ENCODE measurements at places on chromosomes 3 and 15. TPM values are rescaled to one million over a fixed set of nuclear protein-coding genes. Genes with fewer than 3 reads are reported as not detected.

GRCh38 chr3:151227266-151227806 lies 24.3 kb upstream of the GPR171 start:
- DNase-seq: no peak

- DNase-seq: no peak
These were observed 44.1 kb downstream of the CHST2 start for GRCh38 chr3:143163562-143164100.

- DNase-seq: no peak
These were observed 161.9 kb upstream of the TNIK start for GRCh38 chr3:171622126-171622525.

DNA sequence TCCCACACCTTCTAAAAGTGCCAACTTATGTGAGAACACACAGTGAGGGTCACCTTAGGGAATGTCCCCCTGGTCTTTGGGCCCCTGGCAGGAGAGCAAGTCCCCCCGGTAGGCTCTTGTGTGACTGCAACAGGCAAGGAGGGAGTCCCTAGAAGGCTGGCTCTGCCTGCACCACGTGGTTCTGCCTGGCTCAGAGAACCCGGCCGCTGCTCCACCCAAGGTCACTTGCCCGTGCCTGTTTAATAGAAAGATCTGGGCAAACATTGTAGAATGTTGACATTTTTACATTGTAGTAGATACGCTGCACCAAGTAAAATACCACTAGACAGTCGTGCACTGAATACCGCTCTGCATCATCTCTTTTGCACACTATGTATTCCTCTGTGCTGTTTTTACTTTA lies 21.9 kb downstream of the GABRA5 start:
- DNase-seq: no peak

- DNase-seq: no peak
These were observed 613.4 kb downstream of the NLGN1 start for GRCh38 chr3:174010907-174011306.

DNA sequence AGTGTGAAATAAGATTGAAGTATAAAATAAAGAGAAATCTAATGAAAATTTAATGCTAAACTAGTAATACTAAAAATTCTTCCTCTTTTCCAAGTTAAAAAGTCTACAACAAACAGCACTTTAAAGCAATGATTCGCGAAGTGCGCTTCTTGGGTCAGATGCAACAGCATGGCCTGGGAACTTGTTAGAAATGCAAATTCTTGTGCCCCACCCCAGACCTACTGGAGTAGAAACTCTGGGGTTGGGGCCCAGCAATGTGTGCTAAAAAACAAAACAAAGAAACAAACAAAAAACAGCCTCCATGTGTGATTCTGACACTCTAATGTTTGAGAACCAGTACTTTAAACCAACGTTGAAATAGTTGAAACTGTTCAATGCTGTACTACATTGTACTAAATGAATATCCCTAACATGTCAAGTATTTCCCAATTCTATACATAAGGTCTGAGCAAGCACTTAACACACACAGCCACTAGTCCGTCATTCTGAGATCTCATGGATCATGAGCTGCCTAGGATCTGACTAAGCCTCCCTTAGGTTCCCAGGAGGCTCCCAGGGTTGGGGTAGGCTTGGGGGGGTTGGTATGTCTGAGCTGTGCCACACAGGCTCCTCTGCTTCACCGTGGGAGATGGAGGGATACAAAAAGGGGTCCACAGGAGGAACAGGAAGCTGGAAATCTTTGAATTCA lies 6.1 kb downstream of the RASGRP1 start:
- DNase-seq: no peak

DNA sequence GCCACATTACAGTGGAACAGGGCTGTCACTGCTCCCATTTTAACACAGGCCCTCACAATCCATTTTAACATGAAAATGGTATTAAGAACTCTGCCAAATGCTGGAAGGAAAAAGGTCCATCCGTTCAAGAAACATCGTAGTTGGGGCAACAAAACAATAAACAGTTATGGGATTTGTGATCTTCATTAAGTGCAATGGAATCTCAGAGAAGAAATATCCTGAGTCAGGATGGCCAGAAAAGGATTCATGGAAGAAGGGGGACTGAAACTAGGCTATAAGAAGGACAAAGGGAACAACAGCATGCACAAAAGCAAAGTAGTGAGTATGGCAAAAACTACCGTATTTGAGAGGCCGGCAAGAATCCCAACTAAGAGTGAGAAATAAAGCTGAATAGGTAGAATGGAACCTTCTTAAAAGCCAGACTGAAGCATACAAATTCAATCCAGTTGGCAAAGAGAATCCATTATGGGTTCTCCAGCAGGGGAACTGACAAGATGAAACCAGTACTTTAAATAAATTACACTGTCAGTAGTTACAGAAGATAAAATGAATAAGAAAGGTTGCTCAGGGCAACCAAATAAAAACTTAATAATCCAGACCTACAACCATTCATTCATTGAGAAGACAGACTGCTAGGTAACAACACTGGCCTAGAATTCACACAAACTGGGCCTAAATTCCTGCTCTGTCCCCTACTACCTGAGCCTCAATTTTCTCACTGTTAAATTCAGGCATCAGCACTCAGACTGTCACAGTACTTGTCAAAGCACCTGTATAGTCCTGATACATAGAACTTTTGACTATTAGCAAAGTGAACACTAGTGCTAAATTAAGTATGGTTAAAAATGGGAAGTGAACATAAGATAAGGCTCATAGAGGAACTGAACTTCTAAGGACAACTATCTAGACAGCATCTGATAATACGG lies 6.3 kb downstream of the TBL1XR1 start:
- DNase-seq: no peak

- DNase-seq: peak; percentile 17
These were observed 278.5 kb upstream of the UMPS start for GRCh38 chr3:124451630-124452317.

DNA sequence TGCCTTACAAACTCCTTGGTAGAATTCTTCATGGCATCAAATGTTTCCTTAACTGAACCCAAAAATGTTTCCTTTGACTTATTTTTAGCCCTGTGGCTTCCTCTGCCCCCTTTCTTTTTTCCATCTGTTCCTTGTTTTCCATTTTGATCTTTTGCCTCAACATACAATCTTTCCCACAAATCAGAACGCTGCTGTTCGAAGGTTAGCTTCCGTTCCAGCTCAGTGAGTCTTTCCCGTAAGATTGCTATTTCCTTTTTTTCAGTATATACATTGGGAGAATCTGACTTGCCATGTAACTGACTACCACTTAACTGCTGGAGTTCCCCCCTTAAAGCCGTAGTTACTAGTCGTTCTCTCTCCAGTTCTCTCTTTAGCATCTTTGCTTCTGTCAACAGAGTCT lies 41.2 kb downstream of the PIGB start:
- no peak for DNase-seq

DNA sequence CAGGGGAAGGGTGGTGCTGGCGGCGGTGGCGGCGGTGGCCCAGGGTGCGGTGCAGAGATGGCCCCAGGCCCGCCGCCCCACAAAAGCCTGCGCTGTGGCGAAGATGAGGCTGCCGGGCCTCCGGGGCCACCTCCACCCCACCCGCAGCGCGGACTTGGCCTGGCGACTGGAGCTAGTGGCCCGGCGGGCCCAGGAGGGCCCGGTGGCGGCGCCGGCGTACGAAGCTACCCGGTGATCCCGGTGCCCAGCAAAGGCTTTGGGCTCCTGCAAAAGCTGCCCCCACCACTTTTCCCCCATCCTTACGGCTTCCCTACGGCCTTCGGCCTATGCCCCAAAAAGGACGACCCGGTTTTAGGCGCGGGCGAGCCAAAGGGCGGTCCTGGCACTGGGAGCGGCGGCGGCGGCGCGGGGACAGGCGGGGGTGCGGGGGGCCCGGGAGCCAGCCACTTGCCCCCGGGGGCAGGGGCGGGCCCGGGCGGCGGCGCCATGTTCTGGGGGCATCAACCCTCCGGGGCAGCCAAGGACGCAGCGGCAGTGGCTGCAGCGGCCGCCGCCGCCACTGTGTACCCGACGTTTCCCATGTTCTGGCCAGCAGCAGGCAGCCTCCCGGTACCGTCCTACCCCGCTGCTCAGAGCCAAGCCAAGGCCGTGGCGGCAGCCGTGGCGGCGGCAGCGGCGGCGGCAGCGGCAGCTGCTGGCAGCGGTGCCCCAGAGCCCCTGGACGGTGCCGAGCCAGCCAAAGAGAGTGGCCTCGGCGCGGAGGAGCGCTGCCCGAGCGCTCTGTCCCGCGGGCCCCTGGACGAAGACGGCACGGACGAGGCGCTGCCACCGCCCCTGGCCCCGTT lies 1.6 kb downstream of the SKOR1 start:
- no peak for DNase-seq

- DNase-seq: peak; percentile 86
These were observed 9.1 kb downstream of the HDC start for GRCh38 chr15:50256188-50257041.

- no peak for DNase-seq
These were observed 113.4 kb downstream of the PLCH1 start for GRCh38 chr3:155631323-155632019.

GRCh38 chr3:46477145-46477544 lies 12.4 kb upstream of the LTF start:
- DNase-seq: no peak

- no peak for DNase-seq
These were observed 132.2 kb upstream of the TBC1D5 start for GRCh38 chr3:17874636-17875035.

The THRB gene
- 0.69 TPM for total RNA-seq

The WWTR1 gene
- total RNA-seq: 116 TPM

The RAB7A gene
- 196 TPM for total RNA-seq

The PLEKHO2 gene
- 13.3 TPM for total RNA-seq

The KCNMB3 gene
- 0.23 TPM for total RNA-seq

The GRK7 gene
- total RNA-seq: not detected

The LINS1 gene
- total RNA-seq: 6.7 TPM

The ZDHHC23 gene
- 3.9 TPM for total RNA-seq

Data from HT1080 (cell line).